Pancreas (tissue), 10 donors: ENCODE measurements at places on chromosomes 7 and 10. TPM values are rescaled to one million over a fixed set of nuclear protein-coding genes. Genes with fewer than 3 reads are reported as not detected.

SYT15 gene
- 5.0 TPM for total RNA-seq

SFTPA1 gene
- 0.28 TPM for total RNA-seq

AGMO gene
- 0.09 TPM for total RNA-seq

YAE1 gene
- total RNA-seq = 6.4 TPM

ANKRD61 gene
- not detected for total RNA-seq

SFTPA2 gene
- total RNA-seq = 2.5 TPM

LIPK gene
- not detected for total RNA-seq

DNA sequence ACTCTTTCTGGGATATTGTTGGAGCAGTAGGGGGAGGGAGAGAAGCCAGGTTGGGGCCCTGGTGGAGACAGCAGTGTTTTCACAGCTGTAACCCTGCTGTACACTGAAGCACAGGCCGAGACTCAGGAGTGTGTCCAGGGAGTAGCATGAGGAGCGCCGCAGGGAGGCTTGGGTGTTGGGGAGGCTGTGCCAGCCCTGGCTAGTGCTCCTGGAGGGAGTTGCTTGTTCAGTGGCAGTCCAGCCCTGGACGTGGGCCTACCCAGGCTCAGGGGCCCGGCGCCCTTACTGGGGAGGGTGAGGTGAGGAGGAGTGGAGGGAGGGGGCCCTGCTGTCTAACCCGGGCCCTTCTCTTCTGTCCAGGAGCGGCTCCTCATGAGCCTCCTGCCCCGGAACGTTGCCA lies 35.9 kb downstream of the ADCY1 start:
- no peak for DNase-seq

DNA sequence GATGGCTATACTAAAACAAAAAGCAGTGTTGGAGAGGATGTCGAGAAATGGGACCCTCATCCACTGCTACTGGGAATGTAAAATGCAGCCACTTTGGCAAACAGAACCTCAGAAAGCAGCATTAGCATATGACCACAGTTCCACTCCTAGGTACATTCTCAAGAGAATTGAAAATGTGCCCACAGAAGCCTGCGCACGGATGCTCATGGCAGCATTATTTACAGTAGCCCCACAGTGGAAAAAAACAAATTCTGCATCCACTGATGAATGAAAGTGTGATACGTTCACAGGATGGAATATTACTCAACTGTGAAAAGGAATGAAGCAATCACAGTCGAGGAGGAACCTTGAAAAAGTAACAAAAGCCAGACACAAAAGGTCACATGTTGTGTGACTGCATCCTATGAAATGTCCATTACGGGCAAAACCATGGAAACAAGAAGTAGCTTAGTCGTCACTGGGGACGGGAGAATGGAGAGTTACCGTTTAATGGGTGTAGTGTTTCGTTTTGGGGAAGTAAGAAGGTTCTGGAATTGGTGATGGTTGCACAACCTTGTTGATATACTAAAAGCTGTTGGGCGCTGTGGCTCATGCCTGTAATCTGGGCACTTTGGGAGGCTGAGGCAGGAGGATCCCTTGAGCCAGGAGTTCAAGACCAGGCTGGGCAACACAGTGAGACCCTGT lies 2.5 kb upstream of the UPK3B start:
- no peak for DNase-seq

DNA sequence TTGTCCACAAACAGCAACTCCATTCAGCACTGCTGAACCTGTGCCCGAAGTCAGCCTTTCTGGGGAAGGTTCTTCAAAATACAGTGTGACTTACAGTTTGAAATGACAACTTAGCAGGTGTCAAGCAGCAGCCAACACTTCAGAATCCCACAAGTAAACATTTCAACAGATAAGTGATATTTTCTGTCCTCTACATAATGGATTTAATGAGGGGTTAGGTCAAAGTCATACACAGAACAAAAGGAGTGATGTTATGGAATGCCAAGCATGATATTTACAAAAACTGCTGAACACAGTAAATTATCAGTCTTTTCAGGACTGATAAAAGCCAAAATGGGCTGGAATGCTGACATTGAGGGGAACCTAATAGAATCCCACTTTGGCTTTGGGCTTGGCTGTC lies 77.6 kb upstream of the JAZF1 start:
- DNase-seq = no peak

DNA sequence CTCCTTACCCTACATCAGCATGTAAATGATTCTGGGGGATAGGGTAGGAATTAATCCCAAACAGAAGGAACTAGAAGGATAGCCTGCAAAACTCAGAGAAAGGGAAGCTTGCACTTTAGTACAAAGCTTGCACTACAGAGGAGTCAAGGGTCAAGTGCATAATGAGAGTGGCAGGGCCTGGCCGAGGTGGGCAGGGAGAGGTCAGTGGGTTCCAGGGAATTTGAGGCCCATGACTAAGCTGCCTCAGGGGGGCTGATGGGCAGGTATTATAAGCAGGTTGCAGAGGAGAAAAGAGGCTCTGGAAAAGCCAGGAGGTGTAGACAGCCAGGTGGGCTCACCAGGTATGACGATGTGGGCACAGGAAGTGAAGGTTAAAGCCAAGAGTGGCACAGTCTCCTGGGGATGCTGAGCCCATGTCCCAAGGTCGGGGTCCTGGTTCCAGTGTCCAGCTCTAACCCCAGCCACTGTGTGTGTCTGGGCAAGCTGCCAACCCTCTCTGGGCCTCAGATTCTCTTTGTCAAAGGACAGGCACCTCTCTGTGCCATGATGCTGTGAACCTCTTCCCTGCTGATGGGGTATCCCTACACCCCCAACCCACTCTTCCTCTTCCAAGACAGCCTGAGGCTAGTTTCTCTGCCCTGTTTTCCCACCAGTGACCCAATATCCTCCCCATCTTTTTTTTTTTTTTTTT lies 32.0 kb upstream of the ELN start:
- no peak for DNase-seq

DNA sequence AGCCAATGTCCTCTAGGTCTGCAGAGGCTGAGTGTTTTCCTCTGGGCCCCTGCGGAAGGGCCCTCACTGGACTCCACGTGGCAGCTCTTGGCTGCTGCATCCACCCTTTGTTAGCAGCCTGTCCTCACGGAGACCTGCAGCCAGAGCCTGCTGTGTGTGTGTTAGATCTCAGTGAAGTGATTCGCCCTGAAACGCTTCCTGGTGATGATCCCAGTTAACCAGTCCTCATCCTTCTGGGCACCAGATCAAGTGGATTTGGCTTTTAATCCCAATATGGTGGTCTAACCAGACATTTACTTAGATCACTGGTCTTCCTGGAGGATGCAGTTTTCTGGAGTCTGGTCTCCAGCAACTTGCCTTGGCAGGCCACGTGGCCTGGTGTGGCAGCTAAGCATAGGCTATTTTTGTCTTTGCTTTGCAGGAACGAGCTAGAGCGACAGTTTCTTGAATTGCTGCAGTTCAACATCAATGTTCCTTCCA lies 39.5 kb upstream of the GJD4 start:
- DNase-seq = no peak

DNA sequence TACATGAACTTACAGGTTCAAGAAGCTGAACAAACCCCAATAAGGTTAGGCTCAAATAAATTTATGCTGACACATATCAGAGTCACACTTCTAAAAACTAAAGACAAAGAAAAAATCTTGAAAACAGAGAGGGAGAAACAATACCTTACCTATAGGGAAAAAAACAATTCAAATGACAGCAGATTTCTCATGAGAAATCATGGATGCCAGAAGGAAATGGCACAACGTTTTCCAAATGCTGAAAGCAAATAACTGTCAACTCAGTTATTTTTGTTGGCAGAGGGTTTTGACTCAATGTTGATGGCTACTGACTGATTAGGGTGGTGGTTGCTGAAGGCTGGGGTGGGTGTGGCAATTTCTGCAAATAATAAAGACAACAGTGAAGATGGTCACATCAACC lies 239.4 kb downstream of the ARHGAP12 start:
- DNase-seq = no peak

GRCh38 chr7:44288811-44289340 lies 36.5 kb downstream of the CAMK2B start:
- DNase-seq = no peak

GRCh38 chr7:105016709-105017656 lies 3.0 kb downstream of the KMT2E start:
- DNase-seq = no peak

GRCh38 chr10:4687397-4687796 lies 138.6 kb upstream of the AKR1E2 start:
- DNase-seq = no peak

DNA sequence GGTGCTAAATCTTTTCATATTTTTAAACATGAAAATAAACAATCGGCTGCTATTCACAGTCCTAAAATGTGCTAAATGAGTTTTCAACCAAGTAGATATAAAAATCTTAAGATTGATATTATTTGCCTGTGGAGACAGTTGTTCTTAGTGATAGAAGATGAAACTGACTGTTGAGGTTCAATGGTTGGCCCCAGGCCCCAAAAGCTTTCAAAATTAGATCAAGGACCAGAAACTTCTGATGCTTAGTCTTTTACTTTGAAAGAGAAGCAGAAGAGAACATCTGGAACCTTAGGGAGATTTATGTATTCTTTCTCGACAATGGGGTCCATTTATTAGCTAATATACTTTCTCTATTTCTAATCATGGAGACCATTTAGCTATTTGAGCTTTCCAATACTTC lies 155.8 kb downstream of the REEP3 start:
- no peak for DNase-seq

GRCh38 chr10:112202561-112203241 lies 19.1 kb upstream of the GPAM start:
- DNase-seq = no peak

- DNase-seq = no peak
These were observed 4.1 kb upstream of the CHN2 start for GRCh38 chr7:29190349-29191045.

DNA sequence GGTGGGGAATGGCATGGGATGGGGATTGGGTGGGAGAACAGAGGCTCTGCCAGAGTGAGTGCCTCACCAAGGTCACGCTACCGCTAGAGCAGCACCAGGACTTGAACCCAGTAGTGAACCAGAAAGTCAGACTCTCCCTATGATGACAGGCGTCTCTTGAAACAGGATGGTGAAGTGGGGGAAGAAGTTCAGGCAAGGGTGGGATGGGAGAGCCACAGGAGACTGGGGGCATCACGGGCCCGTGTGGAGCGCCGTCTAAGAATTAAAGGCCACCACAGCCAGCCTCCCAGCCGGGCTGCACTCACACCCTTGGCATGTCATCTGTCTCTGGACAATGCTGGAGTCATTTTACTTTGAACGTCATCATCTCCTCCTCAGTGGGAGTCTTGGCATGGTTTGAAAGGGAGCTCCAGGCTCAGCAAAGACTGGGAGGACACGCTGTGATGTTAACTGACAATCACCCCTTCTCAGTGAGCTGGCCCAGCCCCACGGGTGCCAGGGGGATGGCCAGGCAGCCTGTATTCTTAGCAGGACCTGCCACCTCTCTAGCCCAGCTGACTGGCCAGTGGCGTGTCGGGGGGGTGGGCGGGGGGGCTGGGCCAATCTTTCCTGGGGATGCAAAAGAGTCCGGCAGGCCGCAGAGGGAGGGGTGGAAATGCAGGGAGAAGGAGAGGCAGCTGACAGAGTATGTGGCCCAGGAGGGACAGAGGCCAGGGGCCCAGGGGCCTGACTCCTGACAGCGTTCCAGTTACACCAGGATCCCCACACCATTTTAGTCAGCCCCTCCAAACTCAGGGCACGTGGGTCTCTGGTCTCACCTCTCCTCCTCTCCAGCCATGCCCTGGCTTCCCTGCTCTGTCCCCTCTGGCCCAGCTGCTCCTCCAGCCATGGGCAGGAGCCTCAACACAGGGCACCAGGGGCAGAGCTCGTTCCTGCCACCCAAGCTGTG lies 96.2 kb downstream of the VOPP1 start:
- no peak for DNase-seq
